Psoas muscle (tissue), 8 donors: ENCODE measurements at places on chromosomes 11 and 22. TPM values are rescaled to one million over a fixed set of nuclear protein-coding genes. Genes with fewer than 3 reads are reported as not detected.

The ZNF195 gene
- 10.4 TPM for total RNA-seq

The TSPO gene
- 67.0 TPM for total RNA-seq

The SCYL1 gene
- total RNA-seq, result 97.4 TPM

The KRTAP5-2 gene
- not detected for total RNA-seq

GRCh38 chr11:86910592-86910991 is 44.6 kb downstream of the FZD4 start:
- no peak for DNase-seq

- peak; percentile 49 for DNase-seq
Observed at GRCh38 chr11:73157101-73158010, 15.2 kb upstream of the FCHSD2 start.

DNA sequence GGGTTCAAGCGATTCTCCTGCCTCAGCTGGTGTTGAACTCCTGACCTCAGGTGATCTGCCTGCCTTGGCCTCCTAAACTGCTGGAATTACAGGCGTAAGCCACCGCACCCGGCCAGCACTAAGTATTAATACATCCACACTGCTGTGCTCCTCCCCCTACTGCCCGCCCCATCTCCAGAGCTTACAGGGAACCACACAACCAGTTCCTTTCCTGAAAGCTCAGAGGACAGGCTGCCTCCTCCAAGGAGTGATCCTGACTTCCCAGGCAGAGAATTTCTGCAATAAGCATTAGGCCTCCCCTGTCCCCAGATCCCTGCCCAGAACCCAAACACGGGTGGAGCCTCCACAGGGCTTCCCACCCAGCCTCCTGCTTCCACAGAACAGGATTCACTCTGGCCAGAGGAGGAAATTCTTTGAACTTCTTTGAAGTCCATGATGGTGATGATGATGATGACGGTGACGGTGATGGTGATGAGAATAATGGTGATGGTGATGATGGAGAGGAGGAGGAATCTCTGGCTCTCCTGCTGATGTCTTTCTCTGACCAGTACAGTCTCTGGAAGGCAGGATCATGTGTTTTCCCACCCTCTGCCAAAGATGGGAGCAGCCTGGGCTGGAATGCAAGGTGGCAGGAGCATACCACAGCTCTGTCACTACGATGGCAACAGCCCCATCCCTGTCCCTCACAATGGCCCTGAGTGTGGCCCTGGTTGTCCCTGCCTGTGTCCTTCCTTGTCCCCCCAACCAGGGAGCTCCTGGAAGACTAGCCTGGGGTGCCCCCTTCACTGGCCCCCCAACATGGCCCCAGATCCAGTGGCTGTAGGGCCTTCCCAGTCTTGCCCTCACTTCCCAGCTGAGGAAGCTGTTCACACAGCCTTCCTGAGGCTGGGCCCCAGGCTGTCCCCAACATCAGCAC is 33.5 kb upstream of the CSNK1E start:
- no peak for DNase-seq

DNA sequence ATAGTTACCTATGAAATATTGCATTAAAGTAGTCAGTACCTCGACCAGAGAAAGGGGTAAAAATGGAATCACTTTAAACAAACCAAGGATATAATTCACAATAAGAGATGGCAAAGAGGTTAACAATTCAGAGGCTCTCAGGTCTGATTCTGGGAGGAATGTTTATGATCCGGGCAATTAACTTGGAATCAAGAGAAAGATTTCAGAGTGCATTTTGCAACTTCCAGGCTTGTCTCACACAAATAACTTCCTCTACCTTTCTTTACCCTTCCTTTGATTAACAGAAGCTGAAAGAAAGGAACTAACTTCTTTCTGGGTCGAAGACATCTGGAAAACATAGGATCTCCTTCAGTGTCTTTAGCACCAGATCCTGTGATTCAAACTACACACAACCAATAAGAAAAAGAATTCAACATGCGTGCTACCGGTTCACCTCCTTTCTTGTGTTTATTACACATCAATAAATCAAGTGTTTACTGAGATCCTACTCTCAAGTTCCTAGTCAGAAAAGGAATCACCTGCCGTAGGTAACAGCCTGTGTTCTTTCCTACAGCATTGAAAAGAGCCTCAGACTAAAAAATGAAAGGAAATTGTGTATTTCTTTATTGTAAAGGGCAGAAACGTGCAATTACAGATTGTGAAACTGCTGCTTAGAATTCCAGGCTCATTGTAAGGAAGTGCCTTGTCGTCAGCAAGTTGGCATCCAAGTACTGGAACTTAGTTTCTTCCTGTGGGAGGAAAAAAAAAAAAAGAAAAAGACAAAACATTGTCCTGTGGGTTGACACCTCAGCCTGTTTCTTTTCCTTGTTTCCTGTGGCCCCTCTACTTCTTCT is 29.5 kb downstream of the CARD18 start:
- DNase-seq, result no peak

DNA sequence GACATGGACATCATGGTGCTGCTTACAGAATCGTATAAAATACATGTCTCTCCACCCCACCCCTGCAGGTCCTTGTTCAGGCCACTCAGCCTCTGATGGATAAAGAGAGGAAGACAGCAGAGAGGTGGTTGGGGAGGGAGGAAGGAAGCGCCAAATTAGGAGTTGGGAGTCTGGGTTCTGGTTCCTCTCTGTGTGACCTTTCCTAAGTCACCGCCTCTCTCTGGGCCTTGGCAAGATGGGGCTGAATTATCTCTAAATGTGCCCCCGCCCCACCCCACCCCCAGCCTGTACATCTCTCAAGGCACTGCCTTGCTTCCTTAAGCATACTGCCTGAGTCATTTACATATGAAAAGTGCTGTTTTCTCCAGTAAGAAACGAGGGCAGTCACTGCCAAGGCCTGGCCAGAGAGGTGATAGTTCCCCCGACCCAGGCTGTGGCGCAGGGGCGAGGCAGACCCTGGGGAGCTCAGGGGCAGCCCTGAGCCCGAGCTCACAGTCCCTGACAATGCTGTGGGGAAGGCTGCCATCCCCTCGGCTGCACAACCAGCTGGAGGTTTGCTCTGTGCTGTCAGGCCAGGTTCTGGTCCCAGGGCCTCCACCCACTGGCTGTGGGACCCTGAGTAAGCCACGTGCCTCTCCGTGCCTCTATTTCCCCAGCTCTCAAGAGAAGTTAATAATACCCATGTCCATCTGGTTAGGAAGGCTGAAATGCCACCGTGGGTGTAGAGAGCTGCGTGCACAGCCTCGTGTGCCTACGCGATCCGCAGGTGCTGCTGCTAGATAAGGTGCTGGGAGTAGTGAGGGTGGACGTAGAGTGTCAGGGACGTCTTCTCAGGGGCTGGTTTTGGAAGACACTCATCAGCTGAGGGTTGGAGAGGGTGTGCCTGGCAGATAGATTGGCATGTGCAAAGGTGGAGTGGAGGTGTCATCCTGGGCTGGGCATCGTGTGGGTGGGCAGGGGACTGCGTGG is 55.3 kb downstream of the CACNA1I start:
- DNase-seq, result no peak

DNA sequence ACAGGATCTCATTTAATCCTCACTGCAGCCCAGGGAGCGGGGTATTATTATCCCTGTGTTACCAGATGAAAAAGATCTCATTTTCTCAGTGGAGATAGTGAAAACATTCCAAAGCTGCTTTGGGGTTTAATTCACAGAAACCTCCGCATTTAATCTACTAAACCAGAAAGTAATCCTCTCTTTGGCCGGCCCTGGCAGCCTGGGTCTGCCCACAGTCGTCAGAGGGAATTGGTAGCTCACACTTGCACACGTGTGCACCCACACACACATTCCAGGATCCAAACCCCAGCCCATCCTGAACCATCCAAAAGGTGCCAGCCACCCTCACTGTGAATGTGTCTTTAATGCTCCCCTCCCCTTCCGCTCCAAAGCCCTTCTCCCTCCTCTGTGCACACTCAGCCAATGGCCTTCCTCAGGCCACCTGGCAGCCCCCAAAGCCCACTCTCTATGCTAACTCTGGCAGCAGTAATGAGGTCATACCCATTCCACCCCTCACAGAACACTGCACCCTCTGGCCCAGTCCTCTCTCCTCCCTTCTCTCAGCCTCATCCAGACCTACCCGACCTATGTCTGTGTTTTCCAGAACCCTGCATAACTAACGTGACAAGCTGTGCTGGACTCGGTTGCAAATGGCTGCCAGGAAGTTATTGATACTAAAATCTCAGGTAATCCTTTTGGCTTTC is 466.2 kb downstream of the SOX6 start:
- DNase-seq, result no peak

DNA sequence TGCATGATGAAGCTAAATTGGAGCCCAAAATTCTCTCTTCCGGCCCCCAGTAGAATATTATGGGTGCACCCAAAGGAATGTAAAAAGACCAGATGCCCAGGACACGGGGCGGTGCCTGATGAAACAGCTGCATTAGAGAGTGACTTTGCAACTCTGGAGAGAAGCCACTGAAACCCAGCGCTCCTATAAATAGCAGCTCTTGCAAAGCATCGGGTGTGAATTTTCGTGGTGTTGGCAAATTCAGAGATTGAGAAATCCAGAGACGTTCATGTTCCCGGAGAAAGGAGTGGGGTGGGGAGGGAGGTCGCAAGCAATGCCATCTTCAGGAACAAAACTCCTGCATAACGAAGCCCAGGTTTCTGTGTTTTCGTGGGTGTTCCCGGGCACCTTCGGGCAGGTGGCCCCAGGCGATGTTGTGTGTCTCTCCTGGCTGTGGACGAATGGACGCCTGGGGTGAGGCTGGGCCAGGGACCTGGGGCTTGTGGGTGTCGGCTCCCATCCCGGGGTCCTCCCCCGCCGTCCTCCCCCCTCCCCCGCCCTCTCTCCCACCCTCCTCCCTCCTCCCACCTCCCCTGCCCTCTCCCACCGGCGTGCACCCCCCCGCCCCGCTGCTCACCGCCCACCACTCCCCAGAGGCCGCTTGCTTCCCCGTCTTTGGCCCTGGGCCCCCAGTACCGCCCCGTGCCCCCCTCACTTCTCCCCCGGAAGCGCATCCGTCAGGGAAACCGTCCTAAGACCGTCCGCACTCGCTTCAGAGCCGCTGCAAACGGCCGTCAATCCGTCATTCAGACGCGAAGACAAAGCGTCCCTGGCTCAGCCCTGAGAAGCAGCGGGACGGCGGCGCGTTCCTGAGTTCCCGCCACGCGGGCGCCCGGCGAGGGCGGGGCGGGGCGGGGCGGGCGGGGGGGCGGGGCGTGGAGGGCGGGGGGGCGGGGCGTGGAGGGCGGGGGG is 26.7 kb upstream of the TOLLIP start:
- peak; percentile 92 for DNase-seq

- DNase-seq, result no peak
Observed at GRCh38 chr11:27231530-27231929, 131.5 kb downstream of the CCDC34 start.

DNA sequence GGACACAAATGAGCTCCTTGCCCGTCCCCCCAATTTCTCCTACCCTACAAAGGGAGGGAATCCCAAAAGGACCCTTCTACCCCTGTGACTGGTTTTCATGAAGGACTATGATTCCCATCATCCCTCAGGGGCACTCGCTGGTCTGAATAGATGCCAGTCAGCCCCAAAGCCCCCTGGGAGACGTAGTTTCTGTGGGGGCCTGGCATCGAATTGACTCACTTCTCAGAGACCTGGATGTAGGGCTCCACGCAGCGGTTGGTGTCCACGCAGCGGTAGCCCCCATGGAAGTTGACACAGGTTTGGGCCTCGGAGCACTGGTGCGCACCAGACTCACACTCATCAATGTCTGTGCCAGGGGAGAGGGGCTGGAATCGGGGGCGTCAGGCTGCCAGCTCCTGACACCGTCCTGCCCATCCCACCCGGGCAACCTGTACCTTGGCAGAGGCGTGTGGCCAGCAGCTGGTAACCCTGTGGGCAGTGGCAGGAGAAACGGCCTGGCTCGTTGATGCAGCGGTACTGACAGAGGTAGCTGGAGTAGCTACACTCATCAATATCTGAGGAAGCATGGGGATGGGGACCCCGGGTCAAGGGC is 4.4 kb downstream of the EFEMP2 start:
- DNase-seq, result peak; percentile 17
